ENCODE measurements at places on chromosomes 3 and 15.
A peak's percentile ranks its signal among the peaks of the same experiment; 100 is the strongest.

DNA sequence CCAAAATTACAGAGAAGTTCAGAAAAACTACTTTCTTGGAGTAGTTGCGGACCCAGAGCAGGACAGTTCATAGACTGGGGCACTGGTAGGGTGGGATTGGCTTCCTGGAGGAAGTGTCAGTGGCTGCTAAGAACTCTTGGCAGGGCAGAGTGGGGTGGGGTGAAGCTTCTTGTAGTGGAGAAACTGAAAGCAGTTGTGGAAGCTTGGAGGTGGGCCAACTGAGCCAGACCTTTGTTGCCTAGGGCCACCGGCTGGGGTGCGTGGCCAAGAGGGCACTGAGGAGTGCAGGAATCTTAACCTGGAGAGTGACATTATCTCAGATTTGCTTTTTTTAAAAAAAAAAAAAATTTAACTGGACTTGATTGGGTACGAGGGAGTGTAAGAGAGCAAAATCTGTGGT is 3.1 kb downstream of the KAT2B start:
- peak; percentile 54 for DNase-seq

GRCh38 chr3:197734667-197735318 is 1.9 kb downstream of the RUBCN start:
- DNase-seq: no peak

- DNase-seq: no peak
Observed at GRCh38 chr3:15492847-15493360, 28.6 kb downstream of the COLQ start.

GRCh38 chr3:127449486-127450212 is 140.9 kb downstream of the TPRA1 start:
- DNase-seq: no peak
